ENCODE measurements at places on chromosomes 7 and 10.

GRCh38 chr7:157210682-157211081, 72.0 kb downstream of the UBE3C start:
- DNase-seq, result no peak

DNA sequence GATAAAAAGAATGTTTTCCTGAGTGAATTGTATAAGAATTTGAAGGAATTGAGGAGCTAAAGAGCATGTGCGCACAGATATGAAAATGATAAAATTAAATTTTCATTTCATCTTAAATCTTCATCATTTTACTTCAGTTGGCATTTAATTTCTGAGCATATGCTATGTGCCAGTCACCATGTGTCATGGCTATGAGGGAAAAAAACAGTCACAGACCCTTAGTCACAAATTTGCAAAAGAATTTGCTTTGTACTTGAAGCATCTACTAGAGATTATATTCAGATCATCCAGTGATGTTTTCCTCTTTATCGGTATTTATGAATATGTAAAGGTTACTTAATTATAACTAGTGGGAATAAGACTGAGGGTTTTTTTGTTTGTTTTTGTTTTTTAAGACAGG, 29.8 kb downstream of the VCL start:
- DNase-seq, result no peak

DNA sequence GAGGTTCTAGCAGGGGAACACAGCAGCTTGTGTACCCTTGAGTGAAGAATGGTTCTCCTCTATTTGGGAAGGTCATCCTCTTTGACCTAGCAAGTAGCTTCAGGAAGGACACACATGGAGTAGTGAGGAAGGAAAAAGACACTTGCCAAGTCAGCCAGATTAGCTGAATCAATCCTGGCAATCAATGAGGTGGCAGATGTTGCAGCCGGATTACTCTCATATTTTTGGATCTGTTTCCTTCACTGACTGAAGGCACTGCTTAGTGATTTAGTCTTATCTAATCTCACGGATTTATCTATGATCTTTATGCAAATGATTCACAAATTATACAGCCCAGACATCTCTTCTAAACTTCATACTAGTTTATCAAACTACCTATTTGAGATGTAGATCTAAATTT, 218.8 kb downstream of the GPR158 start:
- DNase-seq, result no peak

DNA sequence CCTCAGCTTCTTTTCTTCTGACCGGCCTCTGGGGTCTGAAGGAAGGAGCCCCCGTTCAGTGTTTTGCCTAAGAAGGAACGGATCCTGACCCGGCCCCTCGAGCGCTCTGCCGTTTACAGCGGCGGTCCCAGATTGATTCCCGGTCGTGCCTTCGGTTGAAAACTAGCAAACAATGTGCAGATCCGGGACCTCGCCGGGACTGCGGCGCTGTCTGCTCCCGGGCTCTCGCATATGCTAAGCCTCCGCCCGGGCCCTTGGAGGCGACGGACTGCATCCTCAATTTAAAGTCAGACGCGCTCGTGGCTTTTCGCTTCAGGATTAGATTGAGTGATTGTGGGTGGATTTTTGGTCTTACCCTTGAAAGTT, 559 bp downstream of the DBF4 start:
- DNase-seq, result peak; percentile 71

DNA sequence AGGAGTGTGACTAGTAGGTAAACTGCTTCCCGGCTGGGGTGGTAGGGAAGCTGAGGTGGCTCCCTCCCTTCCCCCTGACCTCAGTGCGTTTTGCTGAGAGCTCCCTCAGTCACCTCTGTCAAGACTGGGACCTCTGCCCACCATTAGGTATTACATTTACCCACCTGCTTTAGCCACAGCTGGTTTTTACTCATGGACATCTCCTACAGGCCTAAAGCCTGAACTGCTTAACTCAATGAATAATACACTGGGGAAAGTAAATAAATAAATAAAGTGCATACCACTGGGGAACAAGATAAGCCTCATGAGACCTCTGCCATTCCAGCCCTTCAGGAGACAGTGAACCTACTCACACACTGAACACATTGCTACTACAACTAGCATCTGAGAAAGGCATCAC, 38.9 kb upstream of the CDK13 start:
- no peak for DNase-seq

GRCh38 chr7:155298288-155298833, 683 bp downstream of the INSIG1 start:
- DNase-seq, result no peak

GRCh38 chr7:6167587-6168476, 104.6 kb downstream of the CYTH3 start:
- DNase-seq, result no peak

- DNase-seq, result no peak
Measured at GRCh38 chr7:5692112-5692844, 89.2 kb downstream of the RNF216 start.

DNA sequence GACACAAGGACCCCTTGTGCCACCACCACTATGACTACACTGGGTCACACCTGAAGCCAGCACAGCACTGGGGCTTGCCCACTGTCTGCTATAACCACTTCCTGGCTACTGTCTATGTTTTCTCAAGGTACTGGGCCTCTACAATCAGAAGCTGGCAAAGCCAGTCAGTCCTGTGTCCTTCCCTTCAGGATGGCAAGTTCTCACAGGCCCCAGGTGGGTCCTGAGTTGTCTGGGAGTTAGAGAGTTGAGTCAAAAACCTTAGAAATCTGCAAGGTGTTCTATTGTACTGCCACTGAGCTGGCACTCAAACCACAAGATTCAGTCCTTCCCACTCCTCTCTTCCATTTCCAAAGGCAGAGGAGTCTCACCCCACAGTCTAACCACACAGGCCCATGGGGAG, 705.5 kb downstream of the IPMK start:
- no peak for DNase-seq

DNA sequence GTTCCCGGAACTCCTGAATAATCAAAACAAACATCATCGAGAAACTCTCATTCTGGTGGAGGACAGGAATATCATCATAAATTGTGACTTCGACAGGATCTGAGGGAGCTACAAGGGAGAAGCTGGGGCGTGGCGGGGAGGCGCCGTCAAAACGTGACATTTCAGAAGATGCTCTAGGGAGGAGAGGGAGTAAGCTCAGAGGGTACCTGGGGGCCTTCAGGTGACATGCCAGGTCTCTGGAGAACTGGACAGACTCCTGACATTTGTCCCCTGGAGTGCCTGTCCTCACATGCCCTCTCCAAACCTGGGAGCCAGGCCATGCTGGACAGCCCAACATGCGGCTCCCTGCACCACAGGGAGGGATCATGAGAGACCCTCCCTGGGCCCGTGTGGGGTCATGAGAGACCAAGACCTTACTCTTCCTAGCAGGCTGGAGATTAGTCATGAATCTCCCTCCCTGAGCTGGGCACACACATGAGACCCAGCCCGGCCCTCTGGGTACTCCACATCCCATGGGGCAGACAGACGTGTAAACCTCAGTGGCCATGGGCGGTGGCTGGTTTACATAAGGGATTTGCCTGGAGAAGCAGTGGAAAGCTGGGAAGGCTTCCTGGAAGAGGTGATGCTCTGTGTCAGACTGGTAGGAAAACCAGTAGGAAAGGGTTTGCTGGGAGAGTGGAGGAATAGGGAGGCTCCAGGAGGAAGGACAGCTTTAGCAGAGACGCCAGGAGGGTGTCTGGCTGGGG, 81.0 kb downstream of the MYL10 start:
- DNase-seq, result no peak

DNA sequence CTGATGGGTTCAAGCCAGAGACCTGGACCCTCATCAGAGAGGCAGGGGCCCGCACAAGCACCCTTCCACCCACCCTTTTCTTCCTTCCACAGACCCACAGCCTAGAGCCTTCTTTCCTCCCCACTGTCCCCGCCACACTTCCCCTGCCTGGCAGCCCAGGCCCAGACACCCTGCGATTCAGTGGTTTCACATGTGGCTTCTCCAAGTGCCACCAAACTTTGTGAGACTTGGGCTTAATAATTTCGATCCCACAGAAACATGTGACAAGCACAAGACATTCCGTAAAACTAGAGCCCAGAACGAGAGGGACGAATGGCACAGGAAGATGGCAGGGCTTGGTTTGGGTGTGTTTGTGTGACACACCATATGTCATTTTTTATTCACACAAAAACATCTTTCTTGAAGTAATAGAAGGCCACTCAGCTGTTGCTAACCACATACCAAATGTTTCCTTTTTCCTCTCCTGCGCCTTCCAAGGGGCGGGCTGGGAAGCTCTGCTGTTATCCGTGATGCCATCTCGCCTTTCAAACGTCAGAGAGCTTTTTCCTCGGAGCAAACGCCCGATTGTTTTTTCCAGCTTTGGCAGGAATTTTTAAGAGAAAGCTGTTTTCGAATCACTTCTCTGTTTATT, 162.9 kb downstream of the GRK5 start:
- DNase-seq, result no peak

GRCh38 chr7:143257501-143257900, 5.7 kb upstream of the GSTK1 start:
- no peak for DNase-seq

DNA sequence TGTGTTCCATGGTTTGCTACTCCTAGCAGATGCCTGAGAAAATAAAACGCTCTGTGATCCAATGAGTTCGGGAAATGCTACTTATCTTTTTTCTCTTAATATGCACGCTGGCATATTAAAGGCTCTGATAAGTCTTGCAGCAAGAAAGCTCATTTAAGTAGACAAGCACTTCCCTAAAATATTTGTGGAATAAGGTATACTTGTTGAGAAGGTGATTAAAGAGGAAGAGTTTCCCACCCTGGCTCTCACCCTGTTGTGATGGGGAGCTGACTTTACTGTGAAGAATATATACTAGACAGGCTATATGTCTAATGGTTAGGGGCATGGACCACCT, 279.4 kb downstream of the RPS24 start:
- DNase-seq, result no peak

- no peak for DNase-seq
Measured at GRCh38 chr7:105088456-105088855, 74.5 kb downstream of the KMT2E start.

GRCh38 chr10:55203319-55203718, 402.3 kb upstream of the PCDH15 start:
- DNase-seq, result no peak

Measured in activated T-cell treated with anti-CD3 and anti-CD28 coated beads, Interleukin-2, amount 50 U/mL, for 24 hours (primary cell).